Heart right ventricle (tissue), 16 donors: ENCODE measurements at places on chromosomes 4 and X.

DNA sequence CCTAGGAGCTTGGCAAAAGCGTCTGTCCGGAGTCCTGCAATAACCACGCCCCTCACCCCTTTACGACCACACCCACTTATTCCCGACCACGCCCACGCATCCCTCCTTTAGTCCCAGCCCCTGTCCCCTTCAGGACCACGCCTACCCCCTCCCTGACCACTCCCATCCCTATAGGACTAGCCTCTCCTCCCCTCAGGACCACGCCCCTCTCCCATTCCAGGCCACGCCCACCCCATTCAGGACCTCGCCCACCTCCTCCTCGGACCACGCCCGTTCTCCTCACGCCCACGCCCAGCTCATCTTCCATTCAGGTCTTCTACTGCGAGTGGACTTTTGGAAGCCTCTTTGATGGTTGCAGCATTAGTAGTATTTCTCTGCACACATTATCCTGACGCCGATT, 131.2 kb upstream of the STX18 start:
- no peak for DNase-seq

DNA sequence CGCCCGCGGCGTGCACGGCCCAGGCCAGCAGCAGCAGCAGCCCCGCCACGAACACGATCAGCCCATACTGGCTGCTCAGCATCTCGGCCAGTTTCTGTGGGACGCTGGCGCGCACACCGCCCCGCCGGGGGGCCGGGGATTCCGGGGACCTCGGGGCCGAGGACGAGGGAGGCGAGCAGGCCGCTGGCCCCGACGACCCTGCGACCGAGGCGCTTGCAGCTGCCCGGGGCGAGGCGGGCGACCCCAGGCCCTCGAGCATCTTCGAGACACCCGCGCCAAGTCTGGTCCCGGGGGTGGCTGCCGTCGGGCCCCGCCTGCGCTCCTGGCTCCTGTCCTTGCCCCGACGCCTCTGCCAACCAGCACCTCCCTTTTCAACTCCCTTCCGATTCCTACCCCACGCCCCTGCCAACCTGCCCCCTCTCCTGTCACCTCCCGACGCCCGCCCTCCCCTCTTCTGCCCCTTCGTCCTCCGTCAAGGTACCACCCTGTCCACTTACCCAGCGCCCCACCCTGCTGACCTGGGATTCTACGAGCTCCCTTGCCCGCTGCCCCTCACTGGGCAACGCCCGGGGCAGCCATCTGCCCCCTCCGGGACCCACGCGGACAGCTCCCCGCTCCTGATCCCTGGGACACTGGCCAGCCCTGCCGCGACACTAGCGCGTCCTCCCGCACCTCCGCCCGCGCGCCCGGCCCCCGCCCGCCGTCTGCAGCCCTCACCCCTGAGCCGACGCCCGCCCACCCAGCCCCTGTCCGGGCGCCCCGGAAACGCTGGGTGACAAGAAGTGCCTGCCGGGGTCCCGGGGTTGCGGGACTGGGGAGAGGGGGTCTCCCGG, at the start of gene OTOP1:
TSS of gene OTOP1 (minus strand) at position 324 of the 833 bp plus-strand sequence. CDS start at position 259, 65 bp downstream.
- DNase-seq, result no peak

DNA sequence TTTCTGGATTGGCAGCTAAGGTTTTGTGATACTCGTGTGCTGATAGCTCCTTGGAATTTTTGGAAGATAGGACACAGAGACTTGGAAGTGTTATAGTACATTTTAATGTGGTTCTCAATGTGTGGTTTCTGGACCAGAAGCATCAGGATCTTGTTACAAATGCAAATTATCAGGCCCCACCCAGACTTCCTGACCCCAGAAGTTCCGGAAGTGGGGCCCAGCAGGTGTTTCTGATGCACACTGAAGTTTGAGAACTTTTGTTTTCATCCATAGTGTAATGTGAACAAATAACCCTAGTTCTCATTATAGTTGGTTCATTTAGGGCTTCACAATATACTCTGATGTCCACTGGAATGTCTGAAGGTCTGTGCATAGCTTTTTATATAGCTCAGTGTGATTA, 49.6 kb downstream of the LAMP2 start:
- DNase-seq, result no peak

DNA sequence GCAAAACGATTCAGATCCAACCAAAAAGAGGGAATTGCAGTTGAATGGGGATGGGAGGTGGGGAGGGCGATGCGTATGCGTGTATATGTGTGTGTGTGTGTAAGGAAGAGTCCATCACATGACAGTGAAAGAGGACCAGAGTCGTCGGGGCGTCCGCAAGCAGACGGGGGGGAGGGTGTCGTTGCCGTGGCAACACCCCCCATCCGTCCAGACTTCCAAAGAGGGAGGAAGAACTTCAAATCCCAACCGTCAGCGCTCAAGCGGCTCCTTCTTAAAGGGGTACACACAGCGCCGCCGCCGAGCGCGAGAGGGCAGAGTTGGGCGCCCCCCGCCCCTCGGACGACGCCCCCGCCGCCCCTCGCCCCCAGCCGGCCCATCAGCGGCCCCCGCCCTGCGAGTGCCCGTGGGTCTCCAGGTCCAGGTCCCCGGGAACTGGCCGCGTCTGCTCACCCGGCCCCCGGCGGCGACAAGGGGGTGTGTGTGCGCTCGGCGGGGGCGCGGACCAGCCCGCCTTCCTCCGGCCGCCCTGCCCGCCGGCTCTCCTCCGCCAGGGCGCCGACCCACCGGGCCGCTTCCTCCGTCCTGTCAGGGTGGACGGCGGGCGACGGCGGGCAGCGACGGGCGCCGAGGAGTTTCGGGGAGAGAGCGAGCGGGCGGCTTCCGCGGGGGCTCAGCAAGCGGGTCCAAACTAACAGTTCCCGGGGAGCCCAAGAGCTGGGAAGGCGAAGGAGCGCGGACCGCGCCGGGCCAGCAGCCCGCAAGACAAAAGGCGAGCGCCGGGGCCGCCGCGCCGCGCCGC, 685 bp downstream of the LCORL start:
- DNase-seq, result peak; percentile 71

DNA sequence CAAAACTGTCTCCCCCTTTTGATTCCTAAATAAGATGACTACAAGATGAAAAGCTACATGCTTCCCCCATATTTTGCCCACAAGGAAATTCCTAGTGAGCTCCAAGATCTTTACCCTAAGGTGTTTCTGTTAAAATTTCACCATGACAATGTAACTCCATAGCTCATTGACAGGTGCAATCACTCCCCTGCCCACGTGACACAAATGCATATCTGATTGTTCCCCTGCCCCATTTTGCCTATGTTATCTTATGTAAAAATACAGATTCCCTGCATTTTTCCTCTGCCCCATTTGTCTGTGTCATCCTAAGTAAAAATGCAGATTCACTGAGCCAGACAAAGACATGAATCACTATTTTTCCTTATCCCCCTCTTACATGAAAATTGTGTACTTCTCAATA, 66.7 kb downstream of the GPRASP3 start:
- DNase-seq, result no peak

DNA sequence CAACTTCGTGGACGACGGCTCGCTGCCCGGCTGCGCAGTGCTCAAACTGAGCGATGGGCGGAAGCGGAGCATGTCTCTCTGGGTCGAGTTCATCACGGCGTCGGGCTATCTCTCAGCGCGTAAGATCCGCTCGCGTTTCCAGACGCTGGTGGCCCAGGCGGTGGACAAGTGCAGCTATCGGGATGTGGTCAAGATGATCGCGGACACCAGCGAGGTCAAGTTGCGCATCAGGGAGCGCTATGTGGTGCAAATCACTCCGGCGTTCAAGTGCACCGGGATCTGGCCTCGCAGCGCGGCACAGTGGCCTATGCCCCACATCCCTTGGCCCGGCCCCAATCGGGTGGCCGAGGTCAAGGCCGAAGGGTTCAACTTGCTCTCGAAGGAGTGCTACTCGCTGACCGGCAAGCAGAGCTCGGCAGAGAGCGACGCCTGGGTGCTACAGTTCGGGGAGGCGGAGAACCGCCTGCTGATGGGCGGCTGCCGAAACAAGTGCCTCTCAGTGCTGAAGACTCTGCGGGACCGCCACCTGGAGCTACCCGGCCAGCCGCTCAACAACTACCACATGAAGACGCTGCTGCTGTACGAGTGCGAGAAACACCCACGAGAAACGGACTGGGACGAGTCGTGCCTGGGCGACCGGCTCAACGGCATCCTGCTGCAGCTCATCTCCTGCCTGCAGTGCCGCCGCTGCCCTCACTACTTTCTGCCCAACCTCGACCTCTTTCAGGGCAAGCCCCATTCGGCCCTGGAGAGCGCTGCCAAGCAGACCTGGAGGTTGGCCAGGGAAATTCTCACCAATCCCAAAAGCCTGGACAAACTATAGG, 1.5 kb downstream of the MAB21L2 start:
- DNase-seq, result peak; percentile 15

GRCh38 chr4:107991945-107992630, 2.4 kb downstream of the HADH start:
- no peak for DNase-seq

- DNase-seq, result no peak
These were observed 8.5 kb downstream of the EVC start for GRCh38 chr4:5719350-5720055.

DNA sequence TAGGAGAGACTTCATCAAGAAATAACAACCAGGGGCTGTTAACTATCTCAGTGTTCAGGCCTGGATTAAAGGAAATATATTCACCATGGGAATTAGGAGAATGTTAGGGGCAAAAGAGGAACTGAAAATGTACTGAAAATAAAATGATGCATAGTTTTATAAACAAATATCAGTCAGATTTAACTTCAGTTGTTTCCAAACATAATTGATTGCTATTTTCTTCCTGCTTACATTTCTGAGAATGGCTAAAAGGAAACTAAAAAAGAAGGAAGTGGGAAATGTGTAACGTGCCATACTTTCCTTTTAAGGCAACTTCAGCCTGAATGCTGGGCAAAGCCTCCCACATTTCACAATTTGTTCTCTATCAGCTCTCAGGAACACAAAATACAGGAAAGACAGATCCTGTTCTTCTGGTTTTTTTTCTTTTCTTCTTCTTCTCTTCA, 178.1 kb downstream of the MAML3 start:
- no peak for DNase-seq

DNA sequence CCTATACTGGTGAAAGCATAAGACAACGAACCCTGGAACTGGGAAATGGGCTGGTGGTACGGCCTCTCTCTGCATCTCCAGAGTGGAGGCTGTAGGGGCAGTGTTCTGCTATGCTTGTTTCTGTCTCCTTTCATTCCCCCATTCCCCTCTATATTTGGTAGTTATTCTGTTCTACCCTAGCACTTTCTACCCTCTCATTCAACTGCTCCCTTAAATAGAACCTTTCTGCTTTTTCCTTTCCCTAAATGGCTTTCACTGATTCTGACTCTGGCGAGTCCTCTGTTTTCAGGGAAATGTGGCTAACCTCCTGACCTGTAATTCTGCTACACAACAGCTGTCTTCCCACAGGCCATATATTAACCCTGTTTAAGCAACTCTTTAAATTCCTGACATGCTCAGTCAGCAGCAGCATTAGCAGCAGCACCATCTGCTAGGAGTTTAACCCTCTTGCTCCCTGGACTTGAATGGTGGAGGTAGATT, 94.2 kb downstream of the CXCL13 start:
- DNase-seq, result no peak

- DNase-seq, result no peak
These were observed 76.8 kb downstream of the IL15 start for GRCh38 chr4:141713185-141713584.

DNA sequence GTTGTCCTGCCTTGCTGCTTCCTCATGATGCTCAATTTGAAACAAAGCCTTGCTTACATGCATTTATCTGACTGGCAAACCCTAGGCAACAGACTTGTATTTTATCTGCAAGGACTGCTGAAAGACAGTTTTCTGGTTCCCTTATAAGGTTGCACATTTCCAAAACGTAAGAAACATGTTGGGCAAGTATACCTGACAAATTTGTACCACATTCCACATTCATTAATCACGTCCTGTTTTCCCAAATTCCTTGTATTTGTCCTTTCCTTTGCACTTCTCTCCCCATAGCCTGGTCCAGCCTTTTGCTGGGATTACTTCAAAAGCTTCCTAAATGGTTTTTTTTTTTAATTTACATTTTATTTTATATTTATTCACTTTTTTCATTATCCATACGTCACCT, 310.1 kb downstream of the PPP3CA start:
- no peak for DNase-seq

DNA sequence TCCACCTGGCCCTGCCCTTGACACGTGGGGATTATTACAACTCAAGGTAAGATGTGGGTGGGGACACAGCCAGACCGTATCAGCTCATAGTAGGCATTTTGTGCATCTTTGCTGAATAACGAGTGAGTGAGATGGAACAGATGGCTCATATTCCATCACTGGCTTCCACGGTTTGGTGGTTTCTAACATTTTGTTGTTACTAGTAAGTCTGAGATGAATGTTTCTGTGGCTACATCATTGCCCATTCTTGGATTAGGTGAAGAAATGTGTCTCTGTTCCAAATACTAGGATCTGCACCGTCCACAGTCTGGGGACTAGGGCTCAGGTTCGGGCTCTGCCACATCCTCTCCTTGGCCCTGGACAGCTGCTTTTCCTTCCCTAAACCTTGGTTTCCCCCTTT, 3.6 kb downstream of the ABLIM2 start:
- no peak for DNase-seq

DNA sequence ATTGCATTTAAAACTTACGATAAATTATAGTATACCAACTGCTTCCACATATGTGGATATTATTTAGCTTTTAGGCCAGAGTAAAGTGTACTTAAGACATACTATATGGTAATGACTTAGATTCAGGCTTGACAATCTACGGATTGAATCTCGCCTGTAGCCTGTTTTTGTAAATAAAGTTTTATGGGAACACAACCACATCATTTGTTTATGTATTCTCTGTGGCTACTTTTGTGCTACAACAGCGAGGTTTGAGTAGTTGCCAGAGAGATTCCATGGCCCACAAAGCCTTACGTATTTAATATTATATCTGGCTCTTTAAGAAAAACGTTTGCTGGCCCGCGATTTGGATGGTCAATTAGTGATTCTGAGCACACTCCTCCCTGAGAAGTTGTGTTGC, 37.6 kb downstream of the HHIP start:
- no peak for DNase-seq

- no peak for DNase-seq
These were observed 764.1 kb upstream of the TENM3 start for GRCh38 chr4:181479141-181479540.
